ENCODE measurements at places on chromosomes 13 and 19.

DNA sequence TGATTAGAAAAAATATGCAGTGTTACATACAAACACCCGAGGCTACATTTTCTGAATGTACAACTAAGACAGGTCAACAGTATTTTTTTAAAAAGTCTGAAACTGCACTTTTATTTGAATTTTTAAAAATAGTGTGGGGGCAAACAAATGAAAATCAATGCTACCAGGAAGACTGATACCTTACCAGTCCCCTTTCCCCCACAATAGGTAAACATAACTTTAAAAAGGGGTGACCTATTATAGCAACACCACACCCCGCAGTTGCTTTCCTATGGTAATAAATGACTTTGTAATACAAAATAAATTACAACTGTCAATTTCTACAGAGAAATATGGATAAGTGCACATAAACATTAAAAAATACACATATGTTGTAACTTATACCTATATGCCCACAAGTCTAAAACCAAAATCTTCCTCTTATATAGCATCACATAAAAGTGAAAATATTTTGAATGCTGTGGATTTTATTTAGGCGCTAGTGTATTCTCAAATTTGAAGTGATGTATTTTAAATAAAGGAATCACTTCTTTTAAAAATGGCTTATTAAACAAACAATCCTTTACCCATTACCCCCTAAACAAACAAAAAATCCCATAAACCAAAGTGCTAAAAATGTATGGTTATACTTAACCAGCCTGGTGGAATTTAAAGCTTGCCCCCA is 63.1 kb downstream of the KCNRG start:
- DNase-seq = peak; percentile 8

DNA sequence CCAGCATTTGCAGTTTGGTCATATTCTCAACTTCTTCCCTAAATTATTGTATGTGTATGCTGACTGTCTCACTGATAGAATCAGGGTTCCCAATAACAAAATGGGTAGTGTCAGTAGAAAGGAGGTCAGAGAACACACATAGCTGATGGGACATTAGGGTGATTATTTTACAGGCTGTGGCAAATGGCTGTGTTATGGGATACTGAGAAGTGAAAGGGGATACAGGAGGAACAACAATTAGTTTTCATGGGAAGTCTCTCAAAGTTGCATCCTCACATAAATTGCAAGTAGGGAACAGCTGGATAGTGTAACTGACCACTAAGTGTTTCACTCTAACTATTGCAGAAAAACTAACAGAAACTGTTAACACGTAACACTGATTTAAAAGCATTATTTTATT is 1199.3 kb downstream of the PCDH17 start:
- DNase-seq = no peak

DNA sequence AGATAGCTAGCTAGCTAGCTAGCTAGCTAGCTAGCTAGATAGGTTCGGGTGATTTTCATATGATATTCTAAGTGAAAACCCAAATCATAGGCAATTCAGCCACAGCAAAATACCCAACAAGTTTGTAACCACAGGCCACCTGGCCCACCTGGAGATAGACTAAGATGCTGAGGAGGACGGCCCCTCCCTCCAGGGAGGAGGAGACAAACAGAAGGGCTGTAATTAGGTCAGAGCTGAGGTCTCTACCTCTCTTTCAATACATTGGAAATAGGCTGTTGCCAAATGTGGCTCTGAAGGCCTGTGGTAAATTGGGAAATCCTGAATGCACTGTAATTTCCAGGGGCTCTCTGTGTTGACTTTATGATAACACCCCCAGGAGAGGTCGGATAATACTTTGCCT is 382.2 kb downstream of the FGF9 start:
- no peak for DNase-seq

DNA sequence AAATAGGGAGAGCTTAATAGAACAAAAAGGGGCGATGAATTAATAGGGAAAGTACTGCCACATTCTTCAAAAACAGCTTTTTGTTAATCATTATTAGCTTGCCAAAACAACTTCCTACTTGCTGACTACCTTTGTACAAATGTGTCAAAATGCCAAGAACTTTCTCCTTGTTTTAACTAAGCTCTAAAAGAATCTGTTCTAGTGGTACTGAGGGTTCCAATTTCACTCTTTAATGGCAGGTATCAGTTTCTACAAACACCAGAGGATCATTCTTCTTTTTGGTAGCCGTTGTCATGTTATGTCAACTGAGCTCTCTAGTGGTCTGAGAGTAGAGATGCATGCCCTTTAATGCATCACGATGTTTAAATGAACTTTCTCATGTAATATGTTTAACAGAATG is 29.4 kb upstream of the FBXL3 start:
- no peak for DNase-seq

- no peak for DNase-seq
These were observed 39.6 kb upstream of the KLF12 start for GRCh38 chr13:74173822-74174221.

- no peak for DNase-seq
These were observed 145.5 kb upstream of the MAB21L1 start for GRCh38 chr13:35621989-35622388.

DNA sequence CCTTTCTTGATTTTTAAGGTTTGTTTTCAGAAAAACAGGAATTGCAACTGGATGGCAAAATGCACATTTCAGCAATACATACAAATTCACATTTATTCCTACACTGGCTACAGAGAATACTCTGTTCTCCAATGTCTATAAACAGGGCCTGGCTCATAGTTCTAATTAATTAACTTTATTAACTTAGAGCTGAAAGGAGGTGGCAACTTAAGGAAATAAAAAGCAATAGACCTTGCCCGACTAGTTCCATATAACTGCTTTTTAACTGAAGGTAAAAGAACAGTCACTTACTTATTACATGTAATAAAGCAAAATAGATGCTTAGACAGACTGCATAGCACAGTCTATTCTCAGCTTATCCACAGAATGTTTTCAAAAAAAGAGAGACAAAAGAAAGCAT is 498.5 kb downstream of the DIAPH3 start:
- no peak for DNase-seq

- no peak for DNase-seq
These were observed 776.6 kb downstream of the UQCRFS1 start for GRCh38 chr19:28436320-28436719.

GRCh38 chr13:23776698-23777574 is 112.3 kb downstream of the MIPEP start:
- DNase-seq = no peak

DNA sequence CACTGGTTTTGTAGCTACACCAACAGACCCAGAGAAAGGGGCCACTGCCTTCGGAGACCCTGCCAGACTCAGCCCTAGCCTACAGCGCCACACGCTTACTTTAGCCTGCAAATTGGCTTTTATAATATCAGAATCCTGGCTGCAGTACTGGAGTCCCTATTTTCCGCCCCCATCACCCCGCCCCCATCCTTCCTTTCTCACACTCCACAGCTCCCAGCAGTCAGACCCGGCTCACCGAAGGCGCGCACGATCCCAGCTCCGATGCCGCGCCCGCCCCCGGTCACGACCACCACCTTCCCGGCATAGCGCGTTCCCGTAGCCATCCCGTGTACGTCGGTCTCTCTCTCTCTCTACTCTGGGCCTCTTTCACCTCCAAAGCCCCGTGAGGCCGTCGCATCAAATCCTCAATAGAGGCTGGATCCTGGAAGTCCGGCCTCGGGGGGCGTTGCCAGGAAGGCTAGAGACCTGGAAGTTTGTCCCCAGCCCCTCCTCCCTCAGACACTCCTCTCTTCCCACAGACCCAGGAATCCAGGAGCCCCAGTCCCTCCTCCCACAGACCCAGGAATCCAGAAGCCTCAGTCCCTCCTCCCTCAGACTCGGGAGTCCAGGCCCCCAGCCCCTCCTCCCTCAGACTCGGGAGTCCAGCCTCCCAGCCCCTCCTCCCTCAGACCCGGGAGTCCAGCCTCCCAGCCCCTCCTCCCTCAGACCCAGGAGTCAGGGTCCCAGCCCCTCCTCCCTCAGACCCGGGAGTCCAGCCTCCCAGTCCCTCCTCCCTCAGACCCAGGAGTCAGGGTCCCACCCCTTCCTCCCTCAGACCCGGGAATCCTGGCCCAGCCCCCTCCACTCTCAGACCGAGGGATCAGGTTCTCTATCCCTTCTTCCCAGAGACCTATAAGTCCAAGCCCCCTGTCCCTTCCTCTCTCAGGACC is at the start of gene HSD17B14:
Gene HSD17B14, minus strand, starts transcription at position 403 of the 929 bp plus-strand sequence. Its CDS starts 80 bp downstream, at position 323.
- DNase-seq = peak; percentile 43

GRCh38 chr19:46659151-46660007 is 1.6 kb downstream of the DACT3 start:
- no peak for DNase-seq

DNA sequence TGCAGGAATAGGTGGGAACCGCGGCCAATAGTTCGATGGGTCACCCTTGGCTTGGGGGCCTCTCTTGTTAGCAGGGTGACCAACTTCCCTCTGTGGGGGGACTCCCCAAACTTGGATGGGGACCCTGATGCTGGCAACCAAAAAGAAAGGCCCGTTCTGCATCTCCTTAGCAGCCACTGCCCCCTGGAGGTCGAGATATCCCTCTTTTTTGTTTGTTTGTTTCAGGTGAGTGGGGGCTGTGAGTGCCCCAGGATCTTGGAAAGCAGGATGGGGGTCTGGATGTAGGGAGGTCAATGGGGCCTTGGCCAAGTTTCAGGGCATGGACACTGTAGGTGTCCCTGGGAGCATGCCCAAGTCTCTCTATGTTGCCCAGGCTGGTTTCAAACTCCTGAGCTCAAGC is 7.7 kb upstream of the CRTC1 start:
- DNase-seq = peak; percentile 45

GRCh38 chr19:47377801-47378200 is 28.7 kb downstream of the DHX34 start:
- no peak for DNase-seq

GRCh38 chr19:2345076-2345475 is 15.0 kb upstream of the TMPRSS9 start:
- DNase-seq = no peak

GRCh38 chr19:13826652-13827235 is 31.5 kb downstream of the ZSWIM4 start:
- DNase-seq = no peak

DNA sequence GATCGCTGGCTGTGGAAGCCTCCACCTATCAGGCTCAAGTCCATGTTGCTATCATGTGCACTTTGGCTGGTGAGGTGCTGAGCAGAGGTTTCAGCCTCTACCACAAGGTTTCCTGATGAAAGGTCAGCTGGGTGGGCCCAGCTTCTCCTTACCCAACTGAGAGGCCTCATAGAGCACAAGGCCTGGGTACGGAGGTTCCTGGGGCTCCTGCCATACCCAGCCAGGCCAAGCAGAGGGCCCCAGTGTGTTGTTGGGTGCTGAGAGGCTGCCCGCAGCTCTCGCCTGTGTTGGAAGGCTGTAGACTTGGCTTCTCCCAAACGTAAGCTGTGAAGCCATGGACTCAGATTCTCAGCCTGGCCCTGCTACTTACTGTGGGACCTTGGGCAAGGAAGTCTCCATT is 28.2 kb downstream of the ACTN4 start:
- no peak for DNase-seq

DNA sequence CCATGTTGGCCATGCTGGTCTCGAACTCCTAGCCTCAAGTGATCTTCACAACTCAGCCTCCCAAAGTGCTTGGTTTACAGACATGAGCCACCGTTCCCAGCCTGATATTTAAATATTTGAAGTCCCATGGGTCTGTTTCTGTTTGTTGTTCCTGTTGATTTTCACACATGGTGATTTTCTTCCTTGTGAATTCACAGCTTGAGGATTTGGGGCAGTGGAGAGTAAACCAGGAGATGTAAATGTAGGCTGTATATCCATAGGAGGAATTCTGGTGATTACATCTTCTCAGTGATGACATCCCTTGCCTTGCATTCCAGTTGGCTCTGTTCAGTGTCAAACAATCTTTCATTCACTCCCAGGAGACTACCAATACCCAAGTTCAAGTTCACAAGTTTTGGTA is 471.9 kb downstream of the KCTD12 start:
- DNase-seq = no peak

DNA sequence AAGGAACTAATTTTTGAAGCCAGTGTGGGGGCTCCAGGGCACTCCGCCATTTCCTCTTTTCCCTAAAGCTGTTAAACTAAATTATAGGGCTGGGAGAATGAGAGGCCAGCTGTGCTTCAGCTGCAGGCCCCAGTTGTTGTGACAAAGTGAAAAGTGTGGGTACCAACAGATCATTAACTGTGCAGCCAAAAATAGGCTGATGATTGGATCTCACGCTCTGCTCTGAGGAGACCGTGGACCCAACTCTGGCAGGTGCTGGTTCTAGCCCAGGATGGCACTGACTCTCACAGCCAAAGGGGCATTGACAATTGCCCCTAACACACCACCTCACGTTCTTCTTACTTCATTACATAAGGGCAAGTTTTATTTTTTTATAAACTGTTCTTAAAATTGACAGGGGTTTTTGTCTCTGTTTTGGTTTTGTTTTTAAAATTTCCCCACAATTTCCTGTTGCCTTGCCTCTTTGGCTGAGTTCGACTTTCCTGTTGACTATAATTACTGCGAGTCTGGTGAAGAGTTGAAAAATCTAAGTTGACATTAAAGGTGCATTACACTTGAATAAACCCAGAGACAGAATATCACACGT is 391.0 kb downstream of the FGF9 start:
- DNase-seq = no peak

- DNase-seq = no peak
These were observed 318.6 kb downstream of the DCT start for GRCh38 chr13:94160875-94161274.

DNA sequence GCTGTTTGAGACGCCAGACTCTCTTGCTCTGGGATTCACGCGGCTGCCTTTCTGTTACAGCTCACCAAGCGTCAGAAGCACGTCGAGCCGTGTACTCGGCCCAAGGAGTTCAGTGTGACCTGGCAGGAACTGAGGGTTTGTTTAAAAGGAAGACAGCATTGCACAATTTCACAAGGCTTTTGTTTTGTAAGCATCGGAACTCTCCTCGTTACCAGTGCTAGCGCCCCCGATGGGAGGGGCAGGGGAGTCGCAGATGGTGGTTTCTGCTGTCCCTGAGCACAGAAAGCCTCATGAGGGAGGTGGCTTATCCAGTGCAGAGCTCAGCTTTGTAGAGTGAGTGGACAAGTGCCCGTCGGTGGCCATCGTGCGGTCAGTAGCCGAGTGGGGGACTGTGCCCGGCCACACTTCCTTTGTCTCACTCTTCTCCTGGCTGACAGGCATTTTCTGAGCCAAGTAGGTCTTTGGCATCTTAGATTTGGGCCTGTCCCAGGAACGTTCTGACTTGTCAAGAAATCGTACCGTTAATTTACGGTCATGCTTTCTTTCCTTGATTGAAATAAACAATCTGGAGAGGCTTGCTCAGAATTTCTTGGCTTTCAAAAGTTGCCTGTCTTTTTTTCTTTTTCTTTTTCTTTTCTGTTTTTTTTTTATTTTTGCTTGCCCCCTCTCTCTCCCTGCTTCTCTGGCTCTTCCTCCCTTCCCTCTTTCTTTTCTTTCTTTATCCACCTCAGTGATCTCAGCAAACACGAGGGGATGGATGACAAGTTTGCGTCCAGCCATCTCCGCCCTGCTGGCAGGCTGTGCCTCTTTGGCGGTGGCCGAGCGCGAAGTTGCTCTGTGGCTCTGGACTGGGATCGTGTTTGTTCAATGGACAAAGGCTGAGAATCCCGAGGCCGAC is 7.7 kb downstream of the KDM4B start:
- peak; percentile 96 for DNase-seq

DNA sequence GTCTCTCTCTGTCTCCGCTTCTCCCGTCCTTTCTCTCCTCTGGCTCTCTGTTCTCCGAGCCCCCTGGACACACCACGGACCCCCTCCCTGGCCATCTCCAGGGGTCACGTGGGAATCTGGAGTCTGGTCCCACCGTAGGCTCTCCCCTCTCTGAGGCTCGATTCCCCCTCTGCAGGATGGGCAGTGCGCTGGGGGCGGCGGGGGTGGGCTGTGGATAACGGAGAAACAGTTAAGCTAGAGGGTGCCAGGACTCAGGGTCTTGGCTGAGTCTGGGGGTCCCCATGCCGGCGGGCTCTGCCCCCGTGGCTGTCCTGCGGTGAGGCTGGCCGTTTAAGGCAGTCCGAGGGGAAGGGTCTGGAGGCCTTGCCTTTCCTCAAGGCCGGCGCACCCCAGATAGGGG is 462 bp upstream of the MEIS3 start:
- DNase-seq = no peak

All from lung microvascular endothelial cell (primary cell).